Activated naive CD4-positive, alpha-beta T cell (primary cell): ENCODE measurements at places on chromosomes 2 and 18.

- DNase-seq = no peak
These were observed 44.9 kb upstream of the ITPRID2 start for GRCh38 chr2:181846399-181847197.

GRCh38 chr2:109174214-109174613, 45.2 kb downstream of the SH3RF3 start:
- DNase-seq = no peak

- no peak for DNase-seq
These were observed 51.9 kb upstream of the FANCL start for GRCh38 chr2:58293056-58293455.

DNA sequence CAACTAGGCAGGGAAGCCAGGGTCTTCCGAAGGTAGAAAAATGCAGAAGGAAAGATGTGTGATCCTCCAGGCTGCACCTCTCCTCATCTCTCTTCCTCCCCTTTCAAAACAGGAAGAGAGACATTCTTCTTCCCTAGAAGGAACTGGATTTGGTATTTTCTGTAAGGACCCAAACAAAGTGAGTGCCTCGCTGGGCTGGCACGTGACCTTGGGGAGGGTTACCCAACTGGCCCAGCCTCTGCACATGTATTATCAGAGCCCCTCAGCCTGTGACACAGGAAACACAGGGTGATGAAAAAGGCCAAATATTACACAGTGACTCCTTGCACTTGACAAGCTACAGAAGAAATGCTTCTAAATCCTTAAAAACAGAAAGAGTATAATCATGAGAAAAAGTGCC, 2.3 kb downstream of the HJURP start:
- DNase-seq = no peak

DNA sequence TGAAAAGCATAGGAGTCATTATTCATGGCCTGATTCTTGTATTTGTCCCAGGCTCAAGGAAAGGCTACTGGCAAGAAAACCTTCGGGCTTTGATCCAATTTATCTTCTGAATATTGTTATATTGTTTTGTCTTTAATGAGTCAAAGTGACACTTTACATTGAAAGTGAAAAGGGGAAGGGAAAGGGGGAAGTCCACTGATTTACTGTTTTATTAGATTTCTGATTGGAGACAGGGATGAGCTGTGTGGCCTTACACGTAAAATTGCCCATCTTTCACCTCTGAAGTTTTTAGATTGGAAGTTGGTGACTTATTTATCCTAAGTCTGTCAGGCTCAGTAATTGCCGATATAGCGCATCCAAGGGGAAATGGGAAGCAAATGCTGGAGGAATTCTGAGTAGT, 843.8 kb upstream of the LRRTM1 start:
- no peak for DNase-seq

DNA sequence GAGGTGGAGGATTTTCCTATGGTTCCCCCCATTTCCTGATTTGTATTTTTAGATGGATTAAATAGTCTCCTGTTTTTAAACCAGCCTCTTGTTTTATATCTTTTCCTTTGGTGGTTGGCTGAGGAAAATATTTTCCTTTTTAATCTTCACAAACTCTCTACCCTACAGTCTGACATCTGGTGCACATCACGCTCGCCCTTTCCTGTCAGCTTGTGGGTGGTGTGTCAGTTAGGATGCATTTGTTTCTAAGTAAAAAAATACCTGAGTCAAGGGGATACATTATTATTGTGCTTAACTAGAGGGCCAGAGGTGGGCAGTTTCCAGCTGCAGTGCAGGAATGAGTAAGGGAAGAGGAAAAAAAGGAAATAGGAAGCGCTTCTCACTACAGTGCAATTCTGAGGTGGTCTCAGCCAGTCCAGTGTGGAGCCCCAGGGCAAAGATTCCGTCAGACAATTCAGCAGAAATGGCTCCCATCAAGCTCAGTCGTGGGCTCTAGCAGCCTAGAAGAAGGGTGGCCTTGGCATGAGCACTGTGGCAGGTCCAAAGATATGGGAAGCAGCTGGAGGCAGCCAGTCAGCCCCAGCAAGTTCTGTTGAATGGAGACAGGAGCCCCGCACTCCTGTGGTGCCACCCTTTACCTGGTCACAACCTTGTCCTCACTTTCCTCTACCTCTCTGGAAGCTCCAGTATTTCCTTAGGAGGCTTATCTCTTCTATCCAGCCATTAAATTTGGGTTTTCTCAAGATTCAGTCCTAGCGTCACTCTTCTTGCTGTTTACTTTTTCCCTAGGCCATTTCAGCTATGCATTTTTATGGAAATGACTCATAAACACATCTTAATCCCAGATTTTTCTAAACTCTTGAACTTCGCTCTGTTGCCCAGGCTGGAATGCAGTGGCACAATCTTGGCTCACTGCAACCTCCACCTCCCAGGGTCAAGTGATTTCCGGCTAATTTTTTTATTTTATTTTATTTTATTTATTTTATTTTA, 18.5 kb downstream of the SFTPB start:
- no peak for DNase-seq

GRCh38 chr2:65040400-65041261, 15.6 kb upstream of the CEP68 start:
- peak; percentile 65 for DNase-seq

DNA sequence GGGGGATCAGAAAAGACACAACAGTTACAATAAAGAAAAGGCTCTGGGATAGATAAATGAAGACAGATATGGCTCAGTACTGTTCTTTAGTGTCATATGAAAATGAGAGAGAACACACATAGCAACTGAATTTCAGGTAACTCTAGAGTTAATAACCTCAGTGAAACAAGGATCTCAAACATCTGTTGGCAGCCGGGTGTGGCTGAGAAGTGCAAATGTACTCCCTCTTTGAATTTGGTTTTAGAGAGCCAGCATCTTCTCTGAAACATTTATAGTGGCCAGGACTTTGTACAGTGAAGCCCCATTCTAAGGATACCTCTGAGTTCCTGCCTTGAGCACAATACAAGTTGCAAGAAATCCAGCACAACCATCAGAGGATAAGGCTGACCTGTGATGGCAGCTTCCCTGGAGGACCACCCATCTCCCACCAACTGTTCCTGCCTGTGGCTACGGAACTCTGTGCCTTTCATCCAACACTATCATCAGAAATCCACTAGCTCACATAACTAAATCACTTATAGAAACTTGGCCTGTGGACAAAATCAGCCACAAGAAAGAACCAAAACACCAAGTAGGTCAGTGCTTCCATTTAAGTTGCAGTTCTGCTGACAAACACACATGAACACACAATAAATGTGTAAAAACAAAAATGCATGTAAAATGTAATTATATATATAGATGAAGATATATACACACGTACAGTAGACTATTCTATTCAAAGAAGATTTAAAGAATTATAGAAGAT, 37.3 kb upstream of the PEX13 start:
- DNase-seq = no peak

DNA sequence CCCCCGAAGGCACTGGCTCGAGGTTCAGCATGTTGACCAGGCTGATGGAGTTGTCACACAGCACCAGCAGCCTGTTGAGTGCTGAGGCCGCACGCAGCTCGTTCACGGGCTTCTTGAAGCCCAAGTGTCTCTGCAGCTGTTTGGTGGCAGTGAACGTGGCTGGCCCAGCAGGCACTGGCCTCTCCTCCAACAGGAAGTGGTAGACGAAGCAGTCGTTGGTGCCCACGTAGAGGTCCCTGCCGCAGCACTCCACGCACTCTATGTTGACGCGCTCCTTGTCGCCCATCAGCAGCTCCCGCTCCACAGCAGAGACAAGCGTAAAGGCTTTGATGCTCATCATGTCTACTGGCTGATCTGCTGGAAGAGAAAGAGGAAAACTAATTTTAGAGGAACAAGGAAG, 21.6 kb downstream of the TGFBRAP1 start:
- DNase-seq = no peak

- DNase-seq = no peak
These were observed 114.4 kb downstream of the TFCP2L1 start for GRCh38 chr2:121170577-121170976.

GRCh38 chr18:59566533-59566971, 130.7 kb downstream of the CCBE1 start:
- DNase-seq = no peak

DNA sequence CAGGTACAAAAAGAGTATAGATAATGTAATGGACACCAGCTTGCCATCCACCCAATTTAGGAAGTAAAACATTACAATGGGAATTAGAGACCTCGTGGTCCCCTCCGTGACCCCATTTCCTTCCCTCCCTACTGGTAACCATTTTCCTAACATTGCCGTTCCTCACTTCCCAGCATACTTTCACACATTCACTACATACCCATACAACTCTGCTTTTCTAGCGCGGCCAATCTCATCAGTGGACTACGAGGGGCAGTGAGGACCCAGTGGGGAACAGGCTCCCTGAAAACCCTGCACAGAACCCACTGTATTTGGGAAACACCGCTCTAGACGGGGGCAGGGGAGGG, 1.1 kb downstream of the ENOSF1 start:
- DNase-seq = no peak

GRCh38 chr18:63147973-63148372, 171.6 kb downstream of the BCL2 start:
- DNase-seq = no peak

GRCh38 chr2:202064171-202064880, 8.7 kb upstream of the KIAA2012 start:
- DNase-seq = no peak

DNA sequence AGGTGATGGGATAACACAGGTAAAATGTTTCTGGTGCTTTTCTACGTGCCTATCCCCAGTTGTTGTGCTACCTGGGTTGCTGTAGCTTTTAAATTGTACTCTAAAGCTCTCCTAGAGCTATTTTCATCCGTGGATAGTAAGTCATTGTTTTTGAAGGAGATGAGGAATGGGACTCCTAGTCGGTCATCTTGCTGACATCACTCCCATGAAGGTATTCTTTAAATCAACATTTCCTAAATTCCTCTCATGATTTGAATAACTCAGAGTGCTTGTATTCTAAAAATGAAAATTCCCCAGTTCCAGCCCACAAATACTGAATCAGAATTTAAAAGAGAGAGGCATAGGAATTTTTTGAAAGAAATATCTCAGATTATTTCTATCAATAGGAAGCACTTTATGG, 44.3 kb downstream of the CCDC148 start:
- DNase-seq = no peak

- no peak for DNase-seq
These were observed 121.5 kb upstream of the CREB1 start for GRCh38 chr2:207408086-207408794.

- no peak for DNase-seq
These were observed 239.1 kb downstream of the KCNS3 start for GRCh38 chr2:18117592-18117991.

DNA sequence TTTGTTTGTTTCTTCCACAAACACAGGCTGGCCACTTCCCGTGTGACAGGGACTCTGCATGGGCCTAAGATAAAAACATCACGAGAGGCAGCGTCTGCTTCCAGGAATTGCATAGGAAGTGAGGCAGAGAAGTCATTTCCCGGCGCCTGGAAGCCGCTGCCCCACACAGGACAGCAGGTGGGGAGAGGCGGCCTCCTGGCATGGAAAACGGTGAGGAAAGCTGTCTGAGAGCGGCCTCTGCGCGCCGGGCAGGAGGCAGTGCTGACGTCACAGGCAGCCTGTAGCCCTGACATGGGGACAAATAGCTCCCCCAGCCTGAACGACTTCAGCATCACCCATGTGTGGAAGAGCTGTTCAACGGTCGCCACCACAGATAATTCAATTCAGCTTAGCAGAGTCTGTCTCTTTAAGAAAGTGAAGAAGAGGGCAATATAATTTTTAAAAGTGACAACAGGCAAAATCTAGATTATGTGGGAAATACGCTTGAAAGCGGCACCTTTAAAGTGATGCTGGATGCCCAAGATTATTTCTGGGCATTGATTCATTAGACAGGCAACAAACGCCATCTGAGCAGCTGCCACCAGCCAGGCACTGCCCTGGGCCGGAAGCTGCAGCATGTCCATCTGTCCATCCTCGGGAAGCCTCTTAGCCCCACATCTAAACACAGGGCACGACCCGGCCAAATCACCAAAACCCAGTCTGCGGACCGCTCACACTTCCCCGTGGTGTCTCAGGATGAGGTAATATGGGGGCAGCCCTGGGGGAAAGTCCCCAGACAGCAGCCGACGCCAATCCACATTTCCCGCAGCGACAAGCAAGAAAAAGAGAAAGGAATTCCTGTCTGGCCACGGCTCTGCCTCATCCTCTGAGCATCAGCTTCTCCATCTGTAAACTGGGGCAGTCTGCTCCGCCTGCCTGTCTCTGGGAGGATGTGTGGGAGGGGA, 138.9 kb downstream of the PXDN start:
- no peak for DNase-seq

GRCh38 chr2:152613235-152613634, 104.0 kb downstream of the PRPF40A start:
- DNase-seq = no peak

GRCh38 chr2:165560377-165560988, 91.0 kb downstream of the CSRNP3 start:
- DNase-seq = no peak

DNA sequence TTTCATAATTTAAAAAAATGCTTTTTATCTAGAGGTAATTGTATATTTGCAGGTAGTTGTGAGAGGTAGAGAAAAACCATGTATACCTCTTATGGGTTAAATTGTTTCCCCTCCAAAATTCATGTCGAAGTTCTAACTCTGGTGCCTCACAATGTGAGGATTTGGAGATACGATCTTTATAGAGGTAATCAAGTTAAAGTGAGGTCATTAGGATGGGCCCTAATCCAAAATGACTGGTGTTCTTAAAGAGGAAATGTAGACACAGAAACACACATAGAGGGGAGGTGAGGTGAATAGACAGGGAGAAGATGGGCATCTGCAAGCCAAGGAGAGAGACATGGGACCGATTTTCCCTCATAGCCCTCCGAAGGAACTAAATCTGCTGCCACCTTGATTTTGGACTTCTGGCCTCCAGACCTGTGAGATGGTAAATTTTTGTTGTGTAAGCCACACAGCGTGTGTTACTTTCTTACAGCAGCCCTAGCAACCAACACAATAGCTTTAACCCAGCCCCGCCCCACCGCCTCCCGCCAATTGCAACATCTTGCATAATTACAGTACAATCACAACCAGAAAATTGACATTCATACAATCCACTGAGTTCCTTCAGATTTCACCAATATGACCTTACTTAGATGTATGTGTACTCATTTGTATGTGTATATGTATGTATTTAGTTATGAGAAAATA, 208.9 kb downstream of the MIB1 start:
- no peak for DNase-seq

DNA sequence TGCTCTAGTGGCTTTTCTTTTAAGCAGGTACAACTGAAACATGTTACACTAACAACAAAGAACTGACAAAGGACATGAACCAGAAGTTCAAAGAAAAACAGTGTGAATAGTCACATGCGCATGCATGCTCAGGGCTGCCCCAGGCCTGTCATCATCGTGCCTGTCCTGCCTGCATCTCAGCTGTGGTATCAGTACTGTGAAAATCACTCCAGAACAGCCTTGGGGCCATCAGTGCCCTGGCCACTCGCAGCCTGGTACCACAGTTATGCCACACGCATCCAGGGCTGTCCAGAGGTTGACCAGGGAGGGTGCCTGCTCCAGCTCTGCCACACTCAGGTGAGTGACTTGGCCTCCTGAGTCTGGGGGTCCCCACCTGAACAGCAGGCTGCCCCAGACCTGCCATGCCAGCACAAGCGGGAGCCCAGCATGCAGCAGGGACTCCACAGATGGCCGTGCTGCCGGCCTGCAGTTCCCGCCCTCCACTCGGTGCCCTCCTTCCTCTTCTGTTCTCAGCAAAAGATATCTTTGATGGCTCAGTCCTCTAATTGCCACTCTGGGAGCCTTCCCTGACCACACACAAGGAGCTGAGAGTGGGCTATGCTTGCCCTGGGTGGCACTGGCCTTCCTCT, 12.3 kb downstream of the LIMS2 start:
- no peak for DNase-seq

GRCh38 chr2:59884166-59884565, 669.3 kb downstream of the BCL11A start:
- no peak for DNase-seq
